ENCODE measurements at places on chromosomes 2 and 18.

- DNase-seq, result no peak
These were observed 122.1 kb downstream of the TMEM17 start for GRCh38 chr2:62383846-62384245.

DNA sequence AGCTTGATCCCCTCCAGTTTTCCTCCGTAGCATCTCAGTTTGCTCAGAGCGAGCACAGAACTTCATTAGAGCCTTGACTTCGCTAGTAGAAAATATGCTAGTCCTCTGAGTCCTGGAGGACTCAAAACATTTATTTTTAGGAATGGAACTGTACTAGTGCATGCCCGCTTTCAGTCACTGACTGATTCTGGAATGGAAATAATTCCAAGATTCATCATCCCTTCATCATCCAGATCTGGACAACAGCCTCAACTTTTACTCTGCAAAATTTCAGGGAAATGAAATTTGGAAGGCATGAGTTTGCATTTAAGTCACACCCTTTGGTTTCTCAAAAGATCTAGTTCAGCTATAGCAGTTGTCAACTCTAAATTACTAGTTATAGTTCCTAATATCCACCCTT, 304.6 kb downstream of the XIRP2 start:
- no peak for DNase-seq

- DNase-seq, result no peak
These were observed 728.9 kb downstream of the SUCLG1 start for GRCh38 chr2:83730223-83730622.

- no peak for DNase-seq
These were observed 174.8 kb downstream of the EN1 start for GRCh38 chr2:118672571-118673158.

DNA sequence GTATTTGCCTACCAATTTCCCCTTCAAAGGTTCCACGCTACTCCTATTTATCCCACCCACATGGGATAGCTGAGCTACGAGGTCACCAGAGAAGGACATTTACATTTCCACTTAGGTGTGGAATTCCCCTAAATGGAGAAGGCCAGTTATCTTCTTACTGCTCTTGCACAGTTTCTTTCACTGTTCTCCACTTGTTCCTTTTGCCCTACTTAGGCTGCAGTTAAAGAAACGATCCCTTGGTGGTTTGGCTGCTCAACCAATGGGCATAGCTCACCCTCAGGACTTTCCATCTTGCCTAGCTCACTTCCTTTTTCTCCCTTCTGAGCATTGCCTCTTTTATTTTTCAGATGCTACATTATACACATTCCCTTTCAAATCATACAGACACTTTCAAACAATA, 11.2 kb upstream of the NABP1 start:
- DNase-seq, result peak; percentile 34

GRCh38 chr18:2354292-2354691, 217.0 kb downstream of the METTL4 start:
- DNase-seq, result no peak

DNA sequence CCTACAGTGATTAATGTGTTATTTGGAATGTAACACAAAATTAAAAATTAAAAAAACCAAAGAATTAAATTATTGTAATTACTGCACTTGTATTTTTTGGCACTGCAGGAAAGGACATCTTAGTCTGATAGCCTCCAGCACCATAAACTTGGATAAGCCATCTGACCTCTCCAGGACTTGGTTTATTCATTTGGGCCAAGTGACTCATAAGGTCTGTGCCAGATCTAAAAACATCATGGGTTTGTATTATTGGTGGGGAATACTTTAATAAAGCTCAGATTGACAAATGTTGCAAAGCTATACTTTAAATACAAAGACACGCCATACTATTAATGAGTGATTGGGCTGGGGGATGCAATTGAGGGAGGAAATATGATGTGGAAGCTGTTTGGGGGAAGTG, 225.2 kb downstream of the ZNF521 start:
- no peak for DNase-seq

DNA sequence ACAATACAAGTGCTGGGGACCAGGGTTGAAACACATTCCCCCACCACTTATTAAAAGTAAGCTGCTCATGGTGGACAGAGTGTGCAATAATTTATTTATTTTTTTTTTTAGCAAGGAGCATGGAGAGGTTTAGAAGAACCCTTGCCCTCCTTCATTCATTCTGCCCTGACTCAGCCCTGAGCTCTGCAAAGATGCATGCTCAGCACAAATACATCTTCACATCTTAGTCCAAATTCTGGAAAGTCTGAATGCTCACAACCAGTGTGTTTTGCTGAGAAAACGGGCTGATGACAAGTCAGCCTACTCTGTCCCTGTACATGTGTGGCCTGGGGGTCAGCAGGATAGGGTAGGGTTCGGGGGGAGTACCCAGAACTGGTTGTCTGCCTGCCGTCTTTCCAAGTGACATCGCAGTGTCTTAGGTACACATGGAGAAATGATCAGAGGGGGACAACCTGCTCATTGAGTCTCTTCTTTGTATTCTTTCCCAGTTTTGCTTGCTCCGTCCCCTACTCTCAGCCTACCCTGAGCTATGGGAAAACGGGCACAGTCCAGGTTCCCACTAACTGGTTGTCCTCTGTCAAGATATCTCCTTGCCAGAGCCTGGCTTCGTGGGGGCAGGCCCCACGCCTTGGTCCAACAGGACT, 76.4 kb downstream of the ADD2 start:
- no peak for DNase-seq

- DNase-seq, result no peak
These were observed 47.5 kb upstream of the STAM2 start for GRCh38 chr2:152222975-152223637.

GRCh38 chr2:44529448-44529847, 167.7 kb downstream of the CAMKMT start:
- no peak for DNase-seq

- no peak for DNase-seq
These were observed 116.1 kb upstream of the ZNF516 start for GRCh38 chr18:76610933-76611749.

DNA sequence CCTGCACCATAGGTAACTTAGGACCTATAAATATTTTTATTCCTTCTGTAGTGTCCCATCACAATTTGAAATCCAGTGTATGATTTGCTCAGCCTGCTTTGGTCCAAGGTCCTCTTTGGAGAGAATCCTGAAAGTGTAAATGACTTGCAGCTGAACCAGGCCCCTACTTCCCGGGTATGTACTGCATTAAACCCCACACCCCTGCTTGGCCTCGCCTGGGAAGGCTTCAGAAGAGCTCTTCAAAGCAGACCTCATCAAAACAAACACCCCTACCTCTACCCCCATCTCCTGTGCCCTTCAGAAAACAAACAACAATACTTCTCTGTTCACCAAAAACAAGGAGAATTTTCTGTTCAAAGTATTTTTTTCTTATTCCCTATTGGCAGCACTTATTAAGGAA, 9.5 kb upstream of the SPTBN1 start:
- no peak for DNase-seq
